ENCODE measurements at places on chromosomes 3 and 15.

DNA sequence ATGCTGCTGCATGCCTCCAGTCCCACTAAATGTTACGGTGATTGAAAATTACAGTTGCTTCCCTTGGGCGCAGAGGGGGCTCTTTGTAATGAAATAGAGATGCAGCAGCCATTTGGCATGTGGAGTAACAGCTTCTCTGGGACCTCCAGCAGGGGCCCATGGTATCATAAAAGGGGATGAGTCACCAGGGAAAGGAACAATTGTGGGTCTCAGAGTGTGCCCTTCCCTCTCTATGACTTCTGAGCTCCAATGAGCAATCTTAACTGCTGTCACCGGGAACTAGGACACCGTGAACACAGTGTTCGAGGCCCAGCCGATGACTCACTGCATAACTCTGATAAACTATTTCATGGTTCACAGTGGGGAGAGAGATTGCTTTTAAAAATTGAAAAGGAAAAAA, 164.8 kb upstream of the NUDT16 start:
- DNase-seq: peak; percentile 88

- DNase-seq: peak; percentile 13
Observed at GRCh38 chr15:91291673-91292072, 191.6 kb downstream of the SV2B start.

DNA sequence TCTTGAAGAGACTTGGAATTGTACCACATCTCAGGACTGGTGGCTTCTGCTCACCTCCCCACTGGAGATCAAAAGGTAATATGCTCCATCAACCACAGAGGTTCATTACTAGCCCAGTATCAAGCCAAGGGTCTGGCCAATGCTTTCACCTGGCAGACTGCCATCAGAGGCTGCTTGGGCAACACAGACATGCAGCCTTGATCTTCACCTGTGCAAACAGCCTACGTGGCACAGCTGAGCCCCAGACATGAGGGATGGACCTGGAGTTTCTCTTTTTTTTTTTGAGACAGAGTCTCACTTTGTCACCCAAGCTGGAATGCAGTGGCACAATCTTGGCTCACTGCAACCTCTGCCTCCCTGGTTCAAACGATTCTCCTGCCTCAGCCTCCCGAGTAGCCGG, 105.6 kb upstream of the HES1 start:
- no peak for DNase-seq

- DNase-seq: peak; percentile 52
Observed at GRCh38 chr15:67108122-67108961, 42.9 kb downstream of the SMAD3 start.

GRCh38 chr3:160141485-160142185, 83.6 kb upstream of the C3orf80 start:
- no peak for DNase-seq

GRCh38 chr3:186472456-186473008, 71.6 kb downstream of the CRYGS start:
- no peak for DNase-seq

DNA sequence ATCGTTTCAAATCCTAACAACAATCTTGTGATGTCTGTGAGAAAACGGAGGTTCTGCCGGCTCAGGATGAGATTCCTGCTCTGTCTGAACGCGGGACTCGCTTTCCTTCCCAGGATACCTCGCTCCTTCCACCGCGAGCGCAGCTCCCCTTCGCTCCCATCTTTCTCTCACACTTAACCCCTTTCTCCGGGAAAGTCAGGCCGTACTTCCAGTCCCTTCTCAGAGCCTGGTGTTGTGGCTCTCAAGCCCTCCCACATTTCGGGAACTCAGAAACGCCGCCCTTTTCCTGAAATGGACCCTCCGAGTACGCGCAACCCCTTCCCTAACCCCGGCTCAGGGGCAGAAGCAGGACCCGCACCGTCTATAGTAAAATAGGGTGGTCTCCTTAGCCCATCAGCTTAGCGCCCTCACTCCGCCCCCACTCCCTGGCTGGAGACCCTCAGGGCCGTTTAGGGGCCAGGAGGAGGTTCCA, 378 bp upstream of the FEM1B start:
- DNase-seq: peak; percentile 63

DNA sequence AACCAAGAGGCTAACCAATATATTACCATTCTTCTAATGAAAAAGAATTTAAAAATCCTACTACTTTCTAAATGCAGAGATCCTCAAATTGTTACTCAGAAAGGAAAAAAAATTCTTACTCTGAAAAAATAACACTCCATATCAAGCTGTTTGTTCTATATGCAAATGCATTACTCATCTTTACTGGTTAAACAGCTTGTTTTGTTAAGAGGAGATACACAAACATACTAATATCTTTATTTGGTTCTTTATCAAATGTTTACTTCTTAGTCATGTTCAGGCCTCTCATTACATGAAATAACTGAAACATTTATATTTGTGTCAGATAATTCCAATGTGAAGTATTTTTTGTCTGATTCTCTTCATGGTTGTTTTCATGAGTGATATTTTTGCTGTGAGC, 146.8 kb downstream of the PCCB start:
- peak; percentile 8 for DNase-seq

DNA sequence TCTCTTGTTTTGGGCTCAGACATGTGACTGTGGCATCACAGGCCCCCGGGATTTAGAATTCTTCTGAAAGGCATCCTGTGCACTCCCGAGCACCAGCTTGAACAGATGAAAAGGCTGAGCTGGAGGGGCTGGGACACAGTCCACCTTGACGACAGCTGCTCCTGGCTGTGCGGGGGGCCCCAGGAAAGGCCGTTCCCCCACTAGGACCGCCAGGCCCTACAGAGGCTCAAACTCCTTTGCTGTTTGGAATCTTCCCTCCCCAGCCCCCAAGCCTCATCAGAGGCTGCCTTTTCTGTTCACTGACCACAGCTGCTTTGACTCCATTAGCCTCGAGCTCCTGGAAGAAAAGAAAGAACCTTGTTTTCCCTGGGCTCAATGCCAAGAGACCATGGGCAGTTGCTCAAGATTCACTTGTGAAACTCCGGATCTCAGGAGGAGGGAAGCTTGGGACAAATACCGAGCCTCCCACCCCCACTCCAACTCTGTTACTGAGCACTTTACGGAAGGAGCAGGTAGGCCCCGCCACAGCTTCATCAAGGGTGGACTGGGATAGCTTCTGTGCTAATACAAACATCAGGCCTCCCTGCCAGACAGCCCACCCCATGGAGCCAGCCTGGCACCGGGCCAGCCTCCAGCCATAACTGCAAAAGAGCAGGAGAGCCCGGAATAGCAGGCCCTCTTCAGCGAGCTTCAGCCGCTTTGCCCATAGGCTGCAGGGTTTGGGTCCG, 15.7 kb downstream of the CIDEC start:
- peak; percentile 62 for DNase-seq

DNA sequence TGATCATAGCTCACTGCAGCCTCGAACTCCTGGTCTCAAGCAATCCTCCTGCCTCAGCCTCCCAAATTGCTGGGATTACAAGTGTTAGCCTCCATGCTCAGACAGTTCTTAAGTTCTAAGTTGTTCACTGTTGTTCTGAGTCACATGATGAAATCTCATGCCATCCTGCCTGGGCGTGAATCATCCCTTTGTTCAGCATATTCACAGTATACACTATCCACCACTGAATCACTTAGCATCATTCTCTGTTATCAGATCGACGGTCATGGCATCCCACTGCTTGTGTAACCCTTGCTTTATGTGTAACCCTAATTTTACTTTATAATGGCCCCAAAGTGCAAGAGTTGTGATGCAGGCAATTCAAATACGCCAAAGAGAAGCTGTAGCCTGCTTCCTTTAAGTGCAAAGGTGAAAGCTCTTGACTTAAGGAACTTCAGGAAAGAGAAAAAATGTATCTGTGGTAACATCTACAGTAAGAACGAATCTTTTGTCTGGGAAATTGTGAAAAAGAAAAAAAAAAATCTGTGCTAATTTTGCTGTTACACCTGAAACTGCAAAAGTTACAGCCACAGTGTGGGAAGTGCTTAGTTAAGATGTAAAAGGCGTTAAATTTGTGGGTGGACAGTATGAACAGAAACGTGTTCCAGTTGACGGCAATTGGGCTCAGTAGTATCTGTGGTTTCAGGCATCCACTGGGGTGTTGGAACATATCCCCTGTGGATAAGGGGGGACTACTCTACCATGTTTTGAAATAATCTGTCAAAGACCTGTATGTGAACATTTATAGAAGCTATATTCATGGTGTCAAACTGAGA, 80.6 kb downstream of the PCOLCE2 start:
- peak; percentile 88 for DNase-seq

GRCh38 chr3:195204360-195205163, 66.4 kb downstream of the XXYLT1 start:
- no peak for DNase-seq

DNA sequence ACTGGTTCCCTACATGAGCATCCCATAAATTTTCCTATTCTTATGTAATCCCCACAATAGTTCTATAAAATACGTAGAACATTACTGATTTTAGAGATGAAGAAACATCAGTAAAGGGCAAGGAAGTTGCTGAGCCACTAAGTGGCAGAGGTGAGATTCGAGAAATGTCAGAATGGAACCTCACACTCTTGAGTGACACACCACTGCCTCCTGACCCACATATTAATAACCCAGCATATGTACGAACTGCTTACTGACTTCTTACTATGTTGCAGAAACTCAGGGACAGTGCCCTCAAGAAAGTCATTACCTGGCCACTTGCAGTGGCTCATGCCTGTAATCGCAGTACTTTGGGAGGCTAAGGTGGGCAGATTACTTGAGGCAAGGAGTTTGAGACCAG, 1022.4 kb downstream of the FHIT start:
- no peak for DNase-seq

GRCh38 chr15:63528138-63528659, 23.8 kb downstream of the USP3 start:
- DNase-seq: peak; percentile 41

- DNase-seq: no peak
Observed at GRCh38 chr3:55512571-55513343, 25.7 kb upstream of the WNT5A start.

- DNase-seq: no peak
Observed at GRCh38 chr3:141127344-141128125, 76.4 kb downstream of the SPSB4 start.

- no peak for DNase-seq
Observed at GRCh38 chr15:49148727-49149126, 6.7 kb downstream of the COPS2 start.

DNA sequence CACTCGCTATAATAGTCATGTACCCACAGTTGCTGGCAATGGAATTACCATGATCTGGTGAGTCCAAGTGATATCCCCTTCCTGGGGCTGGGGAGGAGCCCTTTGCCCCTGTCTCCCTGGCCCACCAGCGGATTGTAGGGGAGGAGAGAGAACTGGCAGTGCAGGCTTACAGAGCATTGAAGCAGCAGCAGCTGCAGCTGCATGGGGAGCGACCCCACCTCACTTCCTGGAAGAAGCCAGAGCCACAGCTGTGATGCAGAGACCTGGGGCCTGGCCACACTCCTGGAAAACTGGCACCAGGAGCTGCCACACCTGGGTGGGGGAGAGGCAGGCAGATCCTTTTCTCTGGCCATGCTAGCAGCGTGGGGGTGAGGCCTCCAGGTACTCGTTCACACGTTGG, 300.1 kb upstream of the PROK2 start:
- DNase-seq: no peak

GRCh38 chr3:18751514-18751913, 326.4 kb upstream of the SATB1 start:
- DNase-seq: no peak

GRCh38 chr15:26888761-26889160, 21.9 kb downstream of the GABRA5 start:
- no peak for DNase-seq

GRCh38 chr3:125165948-125166553, 46.5 kb downstream of the SLC12A8 start:
- DNase-seq: no peak

- DNase-seq: no peak
Observed at GRCh38 chr3:179147514-179147872, 664 bp upstream of the PIK3CA start.
